ENCODE measurements at places on chromosomes 7 and 10.

DNA sequence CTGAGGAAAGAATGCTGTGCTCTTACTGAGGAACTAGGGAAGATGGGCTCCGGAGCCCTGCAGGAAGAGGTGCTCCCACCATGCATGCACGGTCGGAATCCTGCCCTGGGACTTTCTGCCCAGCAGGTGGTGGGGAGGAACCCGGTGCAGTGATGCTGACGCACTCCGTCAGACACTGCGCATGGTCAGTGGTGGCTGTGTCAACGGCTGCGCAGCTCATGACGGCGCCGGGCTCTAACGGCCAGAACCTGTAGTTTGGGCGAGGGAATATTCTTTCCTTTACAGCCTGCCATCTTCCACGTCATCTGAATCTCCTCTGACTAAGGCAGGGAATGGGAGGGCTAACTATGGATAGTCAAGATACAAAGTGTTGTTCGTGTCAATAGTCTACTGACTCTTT is 189.2 kb upstream of the MGMT start:
- DNase-seq, result no peak

GRCh38 chr7:55484834-55485233 is 87.5 kb downstream of the VOPP1 start:
- DNase-seq, result peak; percentile 38

DNA sequence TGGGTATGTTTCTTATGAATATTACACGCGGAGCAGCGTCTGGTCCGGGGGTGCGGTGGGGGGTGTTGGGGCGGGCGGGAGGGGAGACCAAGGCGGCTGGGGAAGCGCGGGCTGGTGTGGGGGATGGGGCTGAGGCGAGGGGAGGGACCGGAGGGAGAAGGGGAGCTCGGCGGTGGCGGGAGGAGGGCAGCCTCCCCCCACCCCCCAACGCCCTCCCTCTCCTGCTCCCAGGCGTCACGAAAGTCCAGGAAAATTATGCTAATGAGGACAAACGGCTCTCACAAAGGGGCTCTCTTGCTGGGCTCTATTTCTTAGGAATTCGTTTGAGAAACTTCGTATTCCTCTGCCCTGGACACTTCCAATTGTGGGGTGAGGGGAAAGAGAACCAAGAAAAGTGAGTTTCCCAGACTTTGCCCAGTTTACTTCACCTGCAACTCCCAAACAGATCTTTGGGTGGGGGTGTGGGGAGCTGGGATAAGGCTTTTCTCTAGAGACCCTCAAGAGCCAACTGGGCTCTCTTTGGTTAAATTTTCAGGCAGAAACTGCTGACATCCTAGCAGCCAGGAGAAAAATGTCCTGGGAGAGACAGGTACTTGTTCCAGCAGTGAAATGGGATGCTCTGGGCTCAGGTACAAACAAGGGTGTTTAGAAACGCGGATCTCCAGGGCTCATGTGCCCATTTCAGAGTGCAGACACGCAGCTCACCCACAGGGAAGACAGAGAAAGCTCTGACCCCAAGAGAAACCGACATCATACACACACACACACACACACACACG is 11.7 kb upstream of the HOXA2 start:
- no peak for DNase-seq

- DNase-seq, result no peak
Observed at GRCh38 chr7:122248472-122248871, 56.1 kb downstream of the FEZF1 start.

DNA sequence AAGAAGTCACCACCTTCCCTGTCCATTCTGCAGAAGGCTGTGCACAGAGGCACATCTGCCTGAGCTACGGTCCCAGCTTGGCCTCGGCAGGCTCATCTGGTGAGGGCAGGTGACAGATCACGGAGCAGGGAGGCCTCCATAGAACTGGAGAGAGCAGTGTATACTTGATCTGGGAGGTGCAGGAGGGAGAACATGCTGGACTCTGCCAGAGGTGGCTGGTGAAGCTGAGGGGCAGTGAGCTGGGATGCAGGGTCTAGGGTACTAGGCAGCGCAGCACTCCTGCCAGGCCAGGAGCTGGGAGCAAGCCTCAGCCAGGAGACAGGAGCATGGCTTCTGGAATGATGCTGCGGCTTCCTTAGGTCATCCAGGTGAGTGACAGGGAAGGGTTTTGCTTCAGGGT is 553.0 kb downstream of the TCERG1L start:
- DNase-seq, result no peak

- no peak for DNase-seq
Observed at GRCh38 chr7:65798111-65799075, 74.5 kb upstream of the VKORC1L1 start.

DNA sequence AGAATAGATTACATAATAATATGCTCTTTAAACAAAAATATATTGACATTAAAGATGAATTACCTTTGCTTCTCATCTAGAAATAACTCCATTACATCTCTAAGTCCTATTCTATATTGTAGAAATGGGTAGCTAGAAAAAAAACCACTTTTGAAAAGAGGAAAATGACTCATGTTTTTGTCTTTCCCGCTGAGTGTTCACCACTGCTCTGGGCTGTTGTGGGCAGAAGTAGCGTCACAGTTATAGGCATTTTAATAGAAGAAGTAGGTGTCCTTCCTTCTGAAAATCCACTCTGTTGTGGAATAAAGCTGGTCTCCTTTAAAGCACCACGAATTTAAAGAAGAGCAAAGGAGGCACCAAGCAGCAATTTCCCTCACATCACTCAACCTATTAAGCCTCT is 117.6 kb upstream of the NFE2L3 start:
- DNase-seq, result no peak

DNA sequence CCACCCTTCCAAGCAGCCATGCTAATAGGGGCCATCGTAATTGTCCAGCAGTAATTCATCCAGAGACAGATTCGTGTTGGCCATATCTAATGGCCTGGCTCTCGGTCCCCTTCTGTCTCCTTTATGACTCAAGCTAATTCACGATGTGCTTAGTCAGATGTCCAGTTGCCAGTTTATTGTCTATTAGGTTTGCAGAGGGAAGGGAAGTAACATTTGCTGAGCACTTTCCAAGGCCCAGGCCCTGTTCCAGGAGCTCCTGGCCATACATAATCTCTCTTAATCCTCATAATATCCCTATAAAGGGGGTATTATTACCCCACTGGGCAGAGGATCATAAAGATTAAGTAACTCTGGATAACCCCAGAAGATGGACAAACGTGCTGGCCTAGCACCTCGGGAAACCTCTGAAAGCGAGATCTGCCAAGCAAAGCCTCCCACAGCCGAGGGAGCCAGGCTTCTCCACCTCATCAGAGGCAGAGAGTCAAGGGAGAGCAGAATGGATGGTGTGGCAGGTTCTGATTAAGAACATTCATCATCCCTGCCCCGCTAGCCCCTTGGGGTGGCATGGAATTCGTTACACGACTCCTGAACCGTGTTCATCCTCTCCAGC is 153.7 kb downstream of the PLXNA4 start:
- DNase-seq, result no peak

GRCh38 chr7:20779041-20779440 is 7.6 kb downstream of the SP8 start:
- no peak for DNase-seq

GRCh38 chr10:130128922-130129321 is 7.3 kb upstream of the GLRX3 start:
- no peak for DNase-seq

GRCh38 chr7:98452791-98453190 is 51.9 kb upstream of the BAIAP2L1 start:
- DNase-seq, result no peak

GRCh38 chr10:12868229-12868628 is 133.3 kb downstream of the CCDC3 start:
- no peak for DNase-seq

- no peak for DNase-seq
Observed at GRCh38 chr7:87858417-87859100, 17.6 kb downstream of the SLC25A40 start.

DNA sequence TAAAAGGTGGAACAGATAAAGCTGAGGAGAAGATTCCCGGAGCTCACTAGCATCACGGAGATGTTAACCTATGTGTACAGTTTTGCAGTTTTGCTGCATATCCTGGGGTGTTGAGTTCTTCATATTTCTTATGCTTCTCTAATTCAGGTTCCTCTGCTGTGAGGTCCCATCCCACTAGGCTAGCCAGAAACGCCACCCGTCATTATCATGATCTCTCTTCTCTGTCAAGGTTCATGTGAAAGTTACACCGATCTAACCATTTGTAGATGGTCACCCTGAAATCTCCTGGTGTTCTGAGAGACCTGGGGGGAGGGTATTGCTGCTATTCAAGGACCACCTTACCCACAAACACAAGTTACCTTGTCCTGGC is 136.3 kb downstream of the CCDC71L start:
- no peak for DNase-seq

DNA sequence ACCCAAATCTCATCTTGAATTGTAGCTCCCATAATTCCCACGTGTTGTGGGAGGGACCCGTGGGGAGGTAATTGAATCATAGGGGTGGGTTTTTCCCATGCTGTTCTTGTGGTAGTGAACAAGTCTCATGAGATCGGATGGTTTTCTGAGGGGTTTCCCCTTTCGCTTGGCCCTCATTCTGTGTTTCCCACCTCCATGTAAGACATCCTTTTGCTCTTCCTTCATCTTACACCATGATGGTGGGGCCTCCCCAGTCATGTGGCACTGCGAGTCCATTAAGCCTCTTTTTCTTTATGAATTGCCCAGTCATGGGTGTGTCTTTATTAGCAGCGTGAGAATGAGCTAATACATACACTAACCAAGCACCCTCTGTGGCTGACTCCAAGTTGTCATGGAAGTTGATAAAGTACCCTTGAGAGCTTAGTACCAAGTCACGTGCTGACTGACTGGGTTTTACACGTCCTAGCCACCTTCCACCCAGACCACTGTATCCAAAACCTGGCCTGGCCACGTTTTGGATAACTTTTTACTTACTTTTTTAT is 614.4 kb downstream of the SDK1 start:
- DNase-seq, result no peak

DNA sequence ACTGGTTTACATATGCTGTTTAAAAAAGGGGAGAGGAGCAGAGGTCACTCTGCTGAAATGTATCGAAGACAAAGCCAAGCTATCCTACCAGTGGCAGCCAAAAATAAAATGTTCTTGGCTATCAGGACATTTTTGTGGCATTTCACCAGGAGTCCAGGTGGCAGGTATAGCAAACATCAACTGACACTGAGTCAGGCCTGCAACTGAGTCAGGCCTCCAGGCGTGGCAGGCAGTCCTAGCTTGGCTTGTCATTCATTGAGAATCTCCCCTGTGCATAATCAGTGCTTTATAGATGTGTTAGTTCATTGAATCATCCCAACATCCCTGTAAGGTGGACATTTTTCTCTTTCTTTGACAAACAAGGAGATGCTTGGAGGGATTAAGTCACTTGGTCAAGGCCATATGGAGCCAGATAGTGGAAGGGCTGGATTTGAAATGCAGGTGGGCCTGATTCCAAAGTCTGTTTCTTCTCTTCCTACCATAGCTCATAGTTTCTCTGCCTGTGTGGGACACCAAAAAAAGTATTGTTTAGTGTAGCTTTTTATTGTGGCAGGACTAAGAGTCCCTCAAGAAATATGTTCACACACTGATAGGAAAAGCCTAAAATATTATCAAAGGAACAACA is 4.3 kb downstream of the DYNC1I1 start:
- DNase-seq, result no peak

DNA sequence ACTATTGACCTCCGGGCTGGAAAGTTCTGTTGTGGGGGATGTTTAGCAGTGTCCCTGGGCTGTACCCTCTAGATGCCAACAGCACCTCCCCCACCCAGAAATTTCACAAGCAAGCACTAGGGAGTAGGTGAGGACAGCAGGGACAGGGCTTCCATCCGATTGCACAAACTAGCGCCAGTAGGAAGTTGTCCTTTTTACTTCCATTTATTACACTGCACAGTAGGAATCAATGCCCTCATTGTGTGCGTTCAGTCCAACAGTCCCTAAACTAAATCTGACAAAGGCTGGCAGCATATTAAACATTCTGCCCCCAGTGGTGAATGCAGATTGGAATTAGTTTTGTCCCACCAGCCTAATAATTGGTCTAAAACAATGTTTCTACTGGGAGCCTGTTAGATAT is 6.4 kb upstream of the SOSTDC1 start:
- no peak for DNase-seq

DNA sequence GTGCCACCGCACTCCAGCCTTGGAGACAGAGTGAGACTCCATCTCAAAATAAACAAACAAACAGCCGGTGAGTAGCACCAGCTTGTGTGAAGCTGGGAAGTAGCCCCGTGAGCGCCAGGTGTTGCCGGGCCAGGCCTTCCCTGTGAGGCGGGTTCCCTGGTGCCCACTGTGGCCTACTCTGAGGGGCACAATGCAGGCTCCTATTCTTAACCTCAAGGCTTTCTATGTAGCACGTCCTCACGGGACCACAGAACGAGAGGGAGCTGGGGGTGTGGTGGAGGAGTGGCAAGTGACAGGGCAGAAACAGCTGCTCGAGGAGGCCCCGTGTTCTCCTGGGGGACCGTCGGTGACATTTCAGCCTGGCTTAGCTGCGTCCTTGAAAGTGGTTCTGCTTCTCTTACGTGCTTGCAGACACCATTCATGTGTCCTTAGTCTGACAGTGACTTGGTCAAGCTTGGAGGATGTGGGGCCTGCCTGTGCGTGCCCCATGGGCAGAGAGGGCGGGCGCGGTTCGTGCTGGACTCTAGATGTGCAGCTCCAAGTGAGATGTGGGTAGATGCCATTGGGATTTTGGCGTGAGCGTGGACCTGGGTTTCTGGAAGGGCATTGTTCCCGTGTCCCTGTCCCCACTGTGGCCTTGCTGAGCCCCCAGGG is 116.6 kb downstream of the NKX6-2 start:
- DNase-seq, result no peak

- DNase-seq, result no peak
Observed at GRCh38 chr7:123846217-123846891, 1.4 kb downstream of the HYAL4 start.

DNA sequence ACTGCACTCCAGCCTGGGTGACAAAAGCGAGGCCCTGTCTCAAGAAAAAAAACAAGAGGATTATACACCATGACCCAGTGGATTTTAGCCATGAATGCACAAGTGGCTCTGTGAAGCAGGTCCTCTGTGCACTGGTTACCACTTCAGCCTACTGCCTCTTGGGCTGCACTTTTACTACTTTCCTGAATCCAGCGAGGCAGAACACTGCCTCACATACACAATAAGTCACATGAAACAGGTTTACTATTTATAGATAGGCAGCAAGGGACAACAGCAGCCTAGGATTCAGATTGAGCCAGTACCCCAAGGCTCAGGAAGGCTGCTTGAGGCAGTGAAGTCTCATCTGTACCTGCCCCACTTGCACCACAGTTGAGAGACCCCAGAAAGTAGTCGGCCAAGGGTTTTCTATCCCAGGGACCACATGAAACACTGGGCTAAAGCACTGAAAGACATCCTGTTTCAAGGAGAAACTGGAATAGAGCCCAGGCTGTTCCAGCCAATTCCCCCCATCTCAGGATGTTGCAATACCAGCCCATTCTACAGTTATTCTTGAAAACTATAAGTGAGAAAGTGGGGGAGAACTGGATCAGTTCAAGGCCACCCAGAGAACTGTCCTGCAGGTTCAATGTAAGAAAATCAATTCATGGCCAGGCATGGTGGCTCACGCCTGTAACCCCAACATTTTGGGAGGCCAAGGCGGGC is 10.3 kb upstream of the OGDH start:
- no peak for DNase-seq

GRCh38 chr10:69884024-69884367 is 82.3 kb downstream of the COL13A1 start:
- DNase-seq, result no peak

- DNase-seq, result no peak
Observed at GRCh38 chr10:99685597-99685967, 26.3 kb downstream of the ENTPD7 start.

- no peak for DNase-seq
Observed at GRCh38 chr7:145224775-145225174, 388.9 kb upstream of the TPK1 start.
